Mesenchymal stem cell (in vitro differentiated cells and primary cell): ENCODE measurements at places on chromosomes 1 and 21.
A peak's percentile ranks its signal among the peaks of the same experiment; 100 is the strongest.

- no peak for DNase-seq
Observed at GRCh38 chr1:232643251-232643650, 13.3 kb upstream of the SIPA1L2 start.

- DNase-seq: no peak
Observed at GRCh38 chr1:233599542-233600073, 14.3 kb upstream of the KCNK1 start.

GRCh38 chr1:52767596-52768280 is 41.5 kb downstream of the ZYG11B start:
- no peak for DNase-seq

GRCh38 chr1:225811622-225812487 is 1.9 kb downstream of the EPHX1 start:
- peak; percentile 37 for DNase-seq

DNA sequence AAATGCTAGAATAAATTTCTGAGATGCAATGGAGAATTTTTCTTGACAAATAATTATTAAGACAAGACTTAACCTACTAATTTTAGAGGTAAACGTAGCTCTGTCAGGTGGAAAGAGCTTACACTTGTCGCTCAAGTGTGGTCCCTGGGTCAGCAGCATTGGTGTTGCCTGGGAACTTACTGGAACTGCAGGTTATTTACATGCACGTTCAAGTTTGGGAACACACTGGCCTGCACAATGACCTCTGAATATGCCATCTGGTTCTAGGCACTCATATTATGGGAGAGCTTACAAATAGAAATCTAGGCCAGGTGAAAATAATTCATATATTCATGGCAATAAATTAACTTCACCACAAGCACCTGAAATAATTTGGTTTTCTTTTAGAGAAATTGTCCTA is 88.5 kb upstream of the BCL9 start:
- DNase-seq: no peak

GRCh38 chr21:44940116-44940631 is 345 bp downstream of the SLX9 start:
- peak; percentile 37 for DNase-seq

DNA sequence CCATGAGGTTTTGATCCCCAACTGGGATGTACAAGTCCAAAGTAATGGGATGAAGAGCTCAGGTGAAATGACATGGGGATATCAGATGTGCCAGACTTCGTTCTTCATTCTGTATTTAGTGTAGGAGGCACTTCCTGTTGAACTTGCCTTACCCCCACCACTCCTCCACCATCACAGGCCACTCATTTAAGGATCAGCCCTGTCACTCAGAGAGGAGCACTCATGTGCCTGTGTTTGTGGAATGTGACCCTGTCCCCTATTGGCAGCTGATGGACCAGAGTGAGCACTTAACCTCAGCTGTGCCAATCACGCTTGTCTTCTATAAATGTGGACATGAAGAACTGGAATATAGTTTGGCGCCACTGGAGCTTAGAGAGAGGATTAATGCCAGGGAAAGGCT is 91.4 kb upstream of the CTTNBP2NL start:
- no peak for DNase-seq

GRCh38 chr1:232218955-232219865 is 410.7 kb downstream of the SIPA1L2 start:
- no peak for DNase-seq
